ENCODE measurements at places on chromosomes 6 and 20.

- DNase-seq = no peak
Observed at GRCh38 chr20:24603454-24603853, 134.0 kb downstream of the SYNDIG1 start.

- no peak for DNase-seq
Observed at GRCh38 chr6:161694995-161695394, 421.1 kb upstream of the AGPAT4 start.

- no peak for DNase-seq
Observed at GRCh38 chr6:156940221-156940620, 163.0 kb downstream of the ARID1B start.

- DNase-seq = peak; percentile 25
Observed at GRCh38 chr6:42278131-42278853, 60.6 kb upstream of the MRPS10 start.

- DNase-seq = no peak
Observed at GRCh38 chr6:66238851-66239250, 531.8 kb upstream of the EYS start.

- DNase-seq = no peak
Observed at GRCh38 chr20:56358070-56358469, 704 bp upstream of the FAM210B start.

- no peak for DNase-seq
Observed at GRCh38 chr6:18253635-18254034, 10.7 kb downstream of the DEK start.

DNA sequence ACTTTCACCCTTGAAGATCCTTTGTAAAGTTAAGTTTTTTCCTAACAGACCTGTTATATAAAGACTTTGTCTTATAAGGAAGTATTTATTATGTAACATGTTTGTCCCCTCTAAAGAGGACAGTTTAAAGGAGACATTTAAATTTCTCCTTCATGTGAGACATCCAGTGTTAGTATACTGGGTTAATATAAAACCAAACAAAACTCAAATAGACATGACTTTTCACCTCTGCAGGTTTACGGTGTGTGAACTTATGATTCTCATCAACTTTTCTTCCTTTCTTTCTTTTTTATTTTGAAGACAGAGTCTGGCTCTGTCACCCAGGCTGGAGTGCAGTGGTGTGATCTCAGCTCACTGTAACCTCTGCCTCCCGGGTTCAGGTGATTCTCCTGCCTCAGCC is 17.4 kb upstream of the MPC1 start:
- no peak for DNase-seq

GRCh38 chr6:52494298-52495072 is 74.3 kb downstream of the EFHC1 start:
- no peak for DNase-seq

DNA sequence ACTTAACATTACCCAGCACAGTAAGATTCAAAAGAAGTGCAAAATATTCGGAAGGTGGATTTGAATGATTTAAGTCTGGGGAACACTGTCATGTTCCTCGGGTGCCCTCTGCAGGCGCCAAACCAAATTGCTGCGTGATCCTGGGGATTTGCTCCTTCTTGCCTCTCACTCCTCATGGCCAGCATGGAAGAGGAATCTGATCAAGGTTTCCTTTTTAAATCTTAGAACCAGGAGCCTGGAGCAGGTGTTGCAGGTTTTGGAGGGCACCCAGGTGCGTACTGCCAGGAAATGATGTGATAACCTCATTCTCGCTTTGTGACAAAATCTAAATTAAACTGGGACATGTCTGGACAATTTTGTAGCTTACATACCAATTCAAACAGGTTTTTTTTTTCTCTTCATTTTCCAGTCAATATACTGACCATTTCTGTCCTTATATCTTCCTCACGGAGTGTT is 8.1 kb upstream of the PFDN4 start:
- DNase-seq = peak; percentile 49

DNA sequence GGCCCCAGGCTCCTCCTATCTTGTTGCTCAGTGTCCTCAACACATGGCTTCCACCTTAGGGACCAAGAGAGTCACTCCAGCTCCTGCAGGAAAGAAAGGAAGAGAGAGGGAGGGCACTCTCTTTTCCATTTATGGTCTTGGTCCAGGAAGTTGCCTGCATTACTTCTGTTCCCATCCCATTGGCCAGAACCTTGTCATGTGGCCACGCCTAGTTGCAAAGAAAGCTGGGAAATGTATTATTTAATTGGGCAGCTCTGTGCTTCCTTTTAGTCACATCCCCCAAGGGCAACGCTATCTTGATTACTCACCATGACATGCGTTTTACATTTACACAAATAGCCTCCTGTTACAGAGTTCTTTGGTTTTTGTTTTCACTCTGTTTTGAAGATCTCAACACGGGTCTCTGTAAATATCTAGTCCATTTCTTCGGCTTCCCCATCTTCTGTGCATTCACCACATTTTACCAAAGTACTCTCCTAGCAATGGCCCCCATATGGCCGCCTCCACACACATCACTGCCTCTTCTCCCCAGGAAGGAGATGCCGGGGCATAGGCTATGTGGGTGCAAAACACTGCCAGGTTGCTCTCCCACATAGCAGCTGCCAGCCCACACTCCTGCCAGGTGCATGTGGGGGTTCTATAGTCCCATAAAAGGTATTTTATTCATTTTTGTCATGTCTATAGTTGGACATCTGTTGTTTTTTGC is 35.7 kb upstream of the ZMYND8 start:
- no peak for DNase-seq

DNA sequence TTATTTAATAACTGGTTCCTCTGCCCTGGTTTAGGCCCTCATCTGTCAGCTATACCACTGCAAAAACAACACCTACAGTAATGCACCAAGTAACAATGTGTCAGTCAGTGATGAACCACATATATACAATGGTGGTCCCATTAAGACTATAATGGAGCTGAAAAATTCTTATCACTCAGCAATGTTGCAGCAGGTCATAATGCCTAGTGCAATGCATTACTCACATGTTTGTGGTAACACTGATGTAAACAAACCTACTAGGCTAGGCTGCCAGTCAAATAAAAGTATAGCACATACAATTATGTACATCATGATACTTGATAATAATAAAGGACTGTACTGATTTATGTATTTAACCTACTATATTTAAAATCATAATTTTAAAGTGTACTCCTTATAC is 31.3 kb downstream of the RARS2 start:
- DNase-seq = no peak

- DNase-seq = no peak
Observed at GRCh38 chr6:16836144-16836981, 75.1 kb upstream of the ATXN1 start.

- DNase-seq = no peak
Observed at GRCh38 chr20:43727980-43728590, 1.3 kb upstream of the GTSF1L start.

DNA sequence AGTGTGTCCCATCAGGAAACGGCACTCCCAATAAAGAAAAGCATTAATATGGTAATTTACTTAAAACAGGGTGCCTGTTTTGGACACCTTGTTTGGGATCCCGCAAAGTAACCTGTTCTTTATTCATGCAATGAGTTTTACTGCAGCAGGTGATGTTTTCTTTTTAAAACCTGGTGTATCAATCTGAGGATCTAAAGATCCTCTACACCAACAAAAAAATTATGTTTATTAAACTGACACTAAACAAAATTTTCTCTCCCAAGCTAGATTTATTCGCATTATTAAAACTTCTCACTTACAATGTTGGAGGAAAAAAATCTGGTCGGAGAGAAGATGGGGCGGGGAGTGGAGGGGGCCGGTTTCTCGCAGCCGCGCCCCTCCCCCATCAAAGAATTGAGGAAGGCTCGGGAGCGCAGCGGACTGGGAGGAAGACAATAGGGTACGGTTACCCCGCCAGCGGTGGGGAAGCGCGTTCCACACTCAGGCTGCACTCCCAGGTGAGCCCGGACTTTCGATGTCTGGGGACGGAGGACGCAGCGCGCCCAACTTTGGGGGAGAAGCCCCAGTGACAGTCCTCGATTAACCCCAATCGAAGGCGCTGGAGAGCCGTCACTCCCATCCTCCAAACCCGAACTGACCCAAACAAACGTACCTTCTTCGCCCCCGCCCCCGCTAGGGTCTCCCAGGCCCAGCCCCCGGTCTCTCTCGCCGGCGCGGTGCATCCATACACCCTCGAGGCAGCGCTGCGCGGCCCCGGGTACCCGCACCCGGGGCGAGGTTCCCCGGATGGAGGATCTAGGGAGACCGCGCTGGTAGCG is 1.3 kb downstream of the CD24 start:
- DNase-seq = no peak

DNA sequence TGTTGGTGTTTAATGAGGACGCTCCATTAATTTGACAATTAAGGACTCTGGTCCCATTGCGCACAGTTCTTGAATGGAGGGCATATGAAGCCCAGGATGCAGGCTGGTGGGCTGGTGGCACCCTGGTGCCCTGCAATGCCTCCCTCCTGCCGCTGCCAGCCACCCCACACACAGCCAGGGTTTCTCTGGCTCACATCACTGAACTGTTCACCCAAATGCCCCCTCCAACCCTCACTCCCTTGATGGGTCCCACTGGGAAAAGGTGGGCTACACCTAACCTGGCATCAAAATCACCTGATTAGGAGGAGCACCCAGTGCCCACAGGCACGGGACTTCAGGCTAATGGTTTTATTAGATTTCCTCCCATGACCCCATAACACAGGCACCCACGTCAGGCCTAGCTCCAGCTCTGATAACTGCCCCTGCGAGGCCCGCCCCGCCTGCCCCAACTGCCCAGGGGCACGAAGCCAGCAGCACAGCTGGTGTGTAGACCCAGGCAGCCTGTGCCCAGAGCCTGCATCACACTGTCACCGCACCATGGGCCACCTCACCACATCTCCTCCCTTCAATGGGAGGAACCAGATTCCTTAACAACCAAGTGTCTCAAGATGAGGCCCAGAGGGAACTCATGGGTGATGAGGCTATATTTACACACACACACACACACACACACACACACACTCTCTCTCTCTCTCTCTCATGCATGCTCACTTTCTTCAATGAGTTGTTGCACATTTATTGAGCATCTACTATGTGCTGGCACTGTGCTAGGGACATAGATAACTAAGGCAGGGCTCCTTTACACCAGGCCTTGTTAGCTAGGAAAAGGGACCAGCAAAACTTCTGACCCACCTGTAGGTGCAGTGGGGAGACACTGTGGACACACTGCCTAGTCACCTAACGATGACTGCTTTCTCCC is 107.3 kb downstream of the NOL4L start:
- DNase-seq = no peak

GRCh38 chr6:90192857-90193256 is 103.8 kb downstream of the BACH2 start:
- no peak for DNase-seq

DNA sequence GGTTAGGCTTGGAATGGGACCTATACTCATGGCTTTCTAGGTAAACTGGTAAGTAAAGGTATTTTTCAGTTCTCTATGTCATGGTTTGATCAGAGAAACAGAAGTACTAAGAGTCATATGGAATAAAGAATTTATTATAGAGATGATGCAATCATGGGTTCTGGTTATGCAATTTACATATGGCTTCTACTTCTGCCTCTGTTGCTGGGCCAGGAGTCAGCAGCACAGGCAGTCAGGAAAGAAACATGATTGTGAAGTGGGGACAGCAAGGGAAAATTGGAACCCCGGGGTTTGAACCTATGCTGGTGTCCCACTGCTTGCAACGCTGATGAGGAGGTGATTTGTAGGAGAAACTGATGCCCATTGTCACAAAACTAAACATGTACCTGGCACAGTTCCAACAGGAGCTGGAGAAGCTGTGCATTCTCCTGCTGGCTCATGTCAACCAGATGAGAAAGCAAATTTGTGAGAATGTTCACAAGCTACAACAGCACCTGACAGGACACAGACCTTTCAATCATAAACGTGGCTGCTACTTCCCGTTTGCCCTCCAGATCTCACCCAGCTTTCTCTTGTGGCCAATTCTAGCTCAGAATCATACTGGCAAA is 887.1 kb downstream of the TFAP2A start:
- no peak for DNase-seq

DNA sequence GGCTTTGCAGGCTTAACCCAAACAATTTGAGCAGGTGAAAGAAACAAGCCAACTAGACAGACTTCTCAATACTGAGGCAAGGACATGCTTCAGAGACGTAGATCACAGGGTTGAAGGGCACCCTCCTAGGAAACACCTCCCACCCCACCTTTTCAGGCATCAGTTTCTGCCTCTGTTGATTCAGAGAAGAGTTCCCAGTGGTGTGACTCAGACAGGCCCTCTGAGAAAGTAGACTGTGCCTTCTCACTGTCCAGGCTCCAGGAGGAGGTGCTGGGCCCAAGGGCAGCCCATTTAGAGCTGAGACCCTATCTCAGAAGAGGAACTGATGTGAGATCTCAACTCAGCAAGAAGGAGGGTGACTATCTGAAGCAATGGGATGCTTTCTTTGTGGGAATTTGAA is 108.1 kb downstream of the FAM50B start:
- DNase-seq = no peak

DNA sequence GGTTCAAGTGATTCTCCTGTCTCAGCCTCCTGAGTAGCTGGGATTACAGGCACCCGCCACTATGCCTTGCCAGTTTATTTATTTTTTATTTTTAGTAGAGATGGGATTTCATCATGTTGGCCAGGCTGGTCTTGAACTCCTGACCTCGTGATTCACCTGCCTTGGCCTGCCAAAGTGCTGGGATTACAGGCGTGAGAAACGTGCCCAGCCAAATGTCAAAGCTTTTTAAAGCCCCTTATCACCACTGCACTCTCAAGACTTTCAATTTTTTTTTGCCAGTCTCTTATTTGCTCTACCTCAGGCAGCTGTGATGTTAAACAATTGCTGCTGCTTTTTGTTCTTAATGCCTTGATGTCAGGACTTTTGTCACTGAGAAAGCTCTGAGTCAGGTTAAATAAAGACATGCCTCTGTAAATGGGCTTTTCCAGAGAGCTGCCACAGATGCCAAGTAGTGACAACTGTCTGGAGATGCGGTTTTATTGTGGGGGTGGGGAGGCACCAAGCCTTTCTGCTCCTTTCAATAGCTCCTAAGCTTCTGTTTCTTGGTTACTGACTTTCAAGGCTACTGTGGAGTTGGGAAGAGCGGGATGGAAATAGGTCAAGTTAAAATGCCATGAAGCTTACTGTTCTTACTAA is 29.2 kb downstream of the RSPH3 start:
- no peak for DNase-seq

DNA sequence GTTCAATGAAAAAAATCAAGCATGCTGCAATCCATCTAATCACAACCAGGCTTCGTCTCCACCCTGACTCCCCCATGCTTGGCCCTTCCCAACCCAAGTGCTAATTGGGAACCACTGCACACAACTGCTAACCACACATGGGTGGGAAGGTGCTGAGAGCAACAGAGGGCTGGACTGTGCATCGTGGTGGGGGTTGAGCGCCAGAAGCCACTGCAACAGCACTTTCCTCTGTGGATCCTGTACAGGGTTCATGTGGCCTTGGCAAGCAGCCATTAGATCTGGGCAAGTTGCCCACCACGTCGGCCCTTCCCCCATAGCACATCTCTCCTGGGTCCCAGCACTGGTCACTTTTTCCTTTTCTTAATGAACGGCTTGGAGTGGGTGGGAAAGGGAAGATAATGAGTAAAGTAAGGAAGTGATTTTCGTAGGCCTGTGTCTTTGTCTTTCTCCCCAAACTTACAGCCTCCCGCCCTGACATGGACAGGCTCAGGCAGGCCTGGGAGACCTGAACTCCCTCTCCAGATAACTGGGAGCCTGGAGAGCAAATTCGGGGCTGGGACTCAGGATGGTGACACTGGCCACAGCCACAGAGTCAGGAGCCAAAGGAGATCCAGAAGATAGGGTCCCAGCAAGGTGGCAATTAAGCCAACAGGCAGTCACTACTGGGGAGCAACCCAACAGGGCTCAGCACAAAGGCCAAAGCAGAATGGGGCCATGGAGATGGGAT is 34.4 kb upstream of the MRPS10 start:
- no peak for DNase-seq

Data from activated gamma-delta T cell treated with anti-CD3 and anti-CD28 coated beads, Interleukin-2, amount 50 U/mL, for 16 hours (primary cell).